AG04449 (cell line): ENCODE measurements at places on chromosomes 4 and X.

DNA sequence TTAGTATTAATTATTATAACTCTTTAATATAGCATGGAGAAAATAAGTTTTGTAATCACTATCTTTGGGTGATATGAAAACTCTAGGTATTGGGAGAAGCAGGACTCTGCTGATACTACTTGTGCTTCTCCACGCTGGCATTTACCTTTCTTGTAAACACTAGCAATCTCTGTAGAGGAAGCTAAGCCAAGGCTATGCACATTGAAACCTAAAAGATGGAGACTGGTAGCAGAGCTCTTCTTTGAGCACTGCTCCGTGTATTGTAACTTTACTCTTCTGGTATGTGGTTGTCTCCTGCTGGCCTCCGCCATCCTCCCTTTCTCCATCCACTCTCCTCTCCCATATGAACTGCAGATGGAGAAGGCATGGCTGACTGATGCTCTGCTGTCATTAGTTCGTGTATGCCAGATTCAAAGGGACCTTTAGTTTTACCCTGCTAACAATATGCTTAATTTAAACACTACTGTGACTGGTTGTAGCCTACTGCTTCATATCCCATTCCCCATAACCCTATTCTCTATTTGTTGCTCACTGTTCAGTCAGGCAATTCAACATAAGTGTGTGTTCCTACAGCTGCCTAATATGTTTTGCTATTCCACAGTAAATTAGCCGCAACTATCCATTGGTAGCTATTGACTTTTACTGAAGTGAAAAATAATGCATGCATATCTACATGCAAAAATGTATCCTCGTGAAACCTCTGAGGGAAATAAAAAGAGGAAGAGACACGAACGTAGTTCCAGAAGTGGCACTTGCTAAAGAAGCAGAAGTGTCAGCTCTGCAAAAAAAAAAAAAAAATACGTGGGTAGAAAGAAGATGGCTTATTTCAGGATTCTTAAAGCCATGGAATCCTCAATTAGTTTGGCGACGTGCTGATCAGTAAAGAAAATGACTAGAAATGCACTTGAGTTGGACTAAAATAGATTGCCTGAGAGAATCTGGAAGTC lies 55.6 kb upstream of the CCSER1 start:
- no peak for DNase-seq

- DNase-seq, result no peak
These were observed 365.9 kb downstream of the CXXC4 start for GRCh38 chr4:104128850-104129213.

GRCh38 chr4:28093071-28093470 lies 1232.4 kb downstream of the STIM2 start:
- DNase-seq, result no peak

DNA sequence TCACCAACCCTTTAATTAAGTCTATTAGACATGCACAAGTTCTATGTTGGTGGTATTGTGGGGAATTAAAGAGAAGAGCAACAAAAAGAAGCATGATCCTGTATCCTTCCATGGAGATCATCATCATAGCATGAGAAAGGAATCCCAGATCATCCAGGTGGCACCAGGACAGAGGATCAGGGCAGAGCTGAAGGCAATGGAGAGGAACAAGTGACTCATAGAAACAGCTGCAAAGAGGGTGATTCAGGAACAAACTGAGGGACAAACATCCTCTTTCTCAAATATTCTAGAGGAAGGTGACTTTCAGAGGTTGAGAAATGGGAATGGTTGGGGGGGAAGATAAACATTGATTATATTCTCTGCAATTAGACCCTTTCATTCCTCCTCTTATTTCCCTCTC lies 105.5 kb upstream of the OTUD4 start:
- no peak for DNase-seq
